ENCODE measurements at places on chromosomes 12 and 14. TPM values are rescaled to one million over a fixed set of nuclear protein-coding genes. Genes with fewer than 3 reads are reported as not detected.
A peak's percentile ranks its signal among the peaks of the same experiment; 100 is the strongest.

- no peaks in the 10 kb centered on the region for H3K36me3 ChIP-seq
- H3K27ac ChIP-seq = no peak overlapping the region
- H3K27me3 ChIP-seq = no peaks in the 10 kb centered on the region
- no peak overlapping the region for H3K4me3 ChIP-seq
- peaks cover 5% of the 10 kb centered on the region for H3K4me1 ChIP-seq
- DNase-seq = no peak
Measured at GRCh38 chr14:101226603-101227425, 323.3 kb upstream of the RTL1 start.

GRCh38 chr12:32896432-32897280 lies at the start of gene PKP2:
Gene PKP2, minus strand, starts transcription at chr12:32896777. Its CDS starts 46 bp downstream, at chr12:32896731.
- peak within 1 kb of the TSS; percentile 70 for H3K4me3 ChIP-seq
- no peak within 1 kb of the TSS for H3K27ac ChIP-seq
- no peaks in the 10 kb centered on the region for H3K36me3 ChIP-seq
- H3K27me3 ChIP-seq = peaks cover 45% of the 10 kb centered on the region
- peaks cover 11% of the 10 kb centered on the region for H3K4me1 ChIP-seq

Gene HOXC12
- not detected for total RNA-seq

DNA sequence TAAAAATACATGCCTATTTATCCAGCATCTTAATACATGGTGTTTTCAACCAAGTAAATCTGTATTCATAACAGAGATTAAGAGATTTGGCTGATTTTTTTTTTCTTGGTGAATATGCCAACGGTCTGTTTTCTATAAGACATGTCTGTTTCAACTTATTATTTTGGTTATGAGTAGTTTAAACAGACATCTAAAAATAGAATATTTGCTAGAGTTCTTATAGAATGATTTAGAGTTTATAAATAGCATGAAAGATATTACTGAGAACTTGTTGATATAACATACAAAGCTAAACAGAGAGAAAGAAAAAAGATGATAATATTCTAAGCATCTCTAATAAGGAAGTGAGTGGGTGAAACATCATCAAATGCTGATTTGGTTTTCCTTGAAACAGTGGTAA lies 199.9 kb downstream of the CCDC91 start:
- H3K36me3 ChIP-seq = peaks cover 16% of the 10 kb centered on the region
- H3K27ac ChIP-seq = no peak overlapping the region
- no peaks in the 10 kb centered on the region for H3K27me3 ChIP-seq
- H3K4me1 ChIP-seq = no peaks in the 10 kb centered on the region
- DNase-seq = no peak

DNA sequence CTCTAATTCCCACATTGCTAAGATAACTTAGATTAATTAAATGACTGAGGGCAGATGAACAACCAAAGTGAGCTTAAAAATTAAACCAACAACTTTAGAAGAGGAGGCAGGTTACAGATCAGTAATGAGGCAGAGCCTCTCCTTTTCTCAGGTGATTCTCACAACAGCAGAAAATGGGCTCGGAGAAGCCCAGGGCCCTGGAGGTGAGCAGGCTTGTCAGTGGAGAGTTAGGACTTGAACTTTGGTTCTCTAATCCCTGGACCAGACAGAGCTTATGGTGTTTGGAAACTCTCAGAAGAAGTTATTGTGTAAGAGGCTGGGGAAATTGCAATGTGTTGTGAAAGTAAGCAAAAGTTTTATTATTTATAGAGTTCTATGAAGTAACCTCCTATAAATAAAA lies 2.8 kb downstream of the TRHDE start:
- H3K36me3 ChIP-seq = no peaks in the 10 kb centered on the region
- no peak for DNase-seq
- no peak overlapping the region for H3K4me3 ChIP-seq
- peaks cover 48% of the 10 kb centered on the region for H3K27me3 ChIP-seq
- peaks cover 3% of the 10 kb centered on the region for H3K4me1 ChIP-seq

Gene SART3
- total RNA-seq = 88.3 TPM

- no peaks in the 10 kb centered on the region for H3K36me3 ChIP-seq
- no peak overlapping the region for H3K27ac ChIP-seq
- no peaks in the 10 kb centered on the region for H3K4me1 ChIP-seq
- peaks cover 3% of the 10 kb centered on the region for H3K27me3 ChIP-seq
Measured at GRCh38 chr14:56741325-56741724, 69.0 kb downstream of the OTX2 start.

DNA sequence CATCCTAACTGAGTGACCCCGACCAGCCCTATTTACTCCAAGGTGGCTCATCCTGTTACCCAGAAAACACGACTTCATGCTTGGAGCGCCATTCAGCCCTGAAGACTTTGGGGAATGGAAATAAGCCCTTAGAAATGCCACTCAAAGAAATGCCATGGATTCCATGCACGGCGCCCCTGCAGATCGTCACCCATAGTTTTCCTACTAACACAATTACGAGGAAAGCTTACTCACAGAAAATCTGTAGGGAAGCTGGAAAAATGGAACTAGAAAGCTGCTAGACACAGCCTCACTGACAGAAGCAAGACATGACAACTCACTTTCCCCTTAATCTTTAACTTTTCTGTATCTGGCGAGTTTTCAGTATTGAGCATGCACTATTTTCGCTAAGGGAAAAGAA lies 19.5 kb downstream of the NUAK1 start:
- peaks cover 12% of the 10 kb centered on the region for H3K27me3 ChIP-seq
- H3K27ac ChIP-seq = no peak overlapping the region
- H3K36me3 ChIP-seq = no peaks in the 10 kb centered on the region
- no peaks in the 10 kb centered on the region for H3K4me1 ChIP-seq

- DNase-seq = no peak
- peaks cover 3% of the 10 kb centered on the region for H3K27me3 ChIP-seq
- H3K36me3 ChIP-seq = peaks cover 27% of the 10 kb centered on the region
- peaks cover 28% of the 10 kb centered on the region for H3K4me1 ChIP-seq
- peak overlapping the region; percentile 100 for H3K4me3 ChIP-seq
Measured at GRCh38 chr14:30559638-30560091, 707 bp downstream of the G2E3 start.

Gene SCN8A
- 1.3 TPM for total RNA-seq

GRCh38 chr14:98931911-98932310 lies 340.1 kb downstream of the BCL11B start:
- H3K4me1 ChIP-seq = peaks cover 40% of the 10 kb centered on the region
- peaks cover 9% of the 10 kb centered on the region for H3K36me3 ChIP-seq
- peak; percentile 74 for DNase-seq
- peak overlapping the region; percentile 91 for H3K27ac ChIP-seq
- no peaks in the 10 kb centered on the region for H3K27me3 ChIP-seq
- H3K4me3 ChIP-seq = peak overlapping the region; percentile 71

DNA sequence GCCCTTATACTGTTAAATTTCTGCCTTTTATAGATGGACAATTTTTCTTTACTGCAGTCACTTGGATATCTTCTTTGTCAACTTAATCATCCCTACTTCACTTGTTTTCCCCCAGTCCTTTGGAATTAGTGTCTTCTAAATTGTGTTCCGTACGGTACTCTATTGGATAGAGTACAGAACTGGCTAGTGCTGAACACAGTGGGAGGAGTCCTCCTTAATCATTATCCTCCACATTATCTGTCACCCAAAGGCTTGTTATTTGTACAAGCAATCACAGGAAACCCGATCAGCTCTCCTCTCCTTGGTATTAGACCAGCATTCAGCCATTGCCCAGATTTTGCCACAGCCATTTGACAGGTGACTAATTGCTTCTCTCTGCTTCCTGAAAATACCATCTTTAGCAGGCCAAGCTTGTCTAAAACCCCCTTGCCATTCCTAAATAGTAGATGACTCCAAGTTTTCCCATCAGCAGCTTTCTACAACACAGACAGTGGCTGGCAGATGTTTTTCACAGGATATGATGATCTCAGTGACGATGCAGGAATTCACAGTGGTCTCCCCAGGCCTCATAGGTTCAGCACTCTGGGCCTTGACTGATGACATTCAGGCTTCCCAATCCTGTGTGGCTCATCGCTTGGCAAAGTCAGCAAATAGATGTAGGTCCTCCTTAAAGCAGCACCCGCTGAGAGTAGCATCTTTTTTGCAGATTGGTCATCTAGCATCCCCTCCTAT lies 216.0 kb upstream of the RGS6 start:
- no peaks in the 10 kb centered on the region for H3K27me3 ChIP-seq
- peaks cover 42% of the 10 kb centered on the region for H3K36me3 ChIP-seq
- DNase-seq = no peak
- no peak overlapping the region for H3K27ac ChIP-seq
- H3K4me1 ChIP-seq = peaks cover 8% of the 10 kb centered on the region

- H3K36me3 ChIP-seq = peaks cover 8% of the 10 kb centered on the region
- no peak overlapping the region for H3K27ac ChIP-seq
Measured at GRCh38 chr14:20438664-20439063, 2.7 kb upstream of the KLHL33 start.

DNA sequence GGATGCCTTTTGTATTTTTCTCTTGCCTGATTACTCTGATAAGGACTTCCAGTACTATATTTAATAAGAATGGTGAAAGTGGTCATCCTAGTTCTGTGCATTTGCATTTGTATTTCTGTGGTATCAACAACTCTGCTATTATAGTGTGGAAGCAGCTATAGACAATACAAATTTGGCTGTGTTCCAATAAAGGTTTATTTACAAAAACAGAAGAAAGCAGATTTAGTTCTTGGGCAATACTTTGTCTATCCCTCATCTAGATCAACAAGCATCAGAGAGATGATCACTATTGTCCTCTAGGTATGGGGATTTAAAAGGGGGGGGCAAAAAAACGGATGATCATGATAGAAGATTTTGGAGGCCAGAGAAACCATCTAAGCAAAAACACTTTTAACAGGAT lies 19.1 kb upstream of the BTG1 start:
- peaks cover 21% of the 10 kb centered on the region for H3K36me3 ChIP-seq
- no peaks in the 10 kb centered on the region for H3K27me3 ChIP-seq
- no peak overlapping the region for H3K4me3 ChIP-seq
- peaks cover 16% of the 10 kb centered on the region for H3K4me1 ChIP-seq

Gene KIF26A
- 0.26 TPM for total RNA-seq

Gene PLA2G1B
- total RNA-seq = not detected

Data from activated naive CD8-positive, alpha-beta T cell treated with anti-CD3 and anti-CD28 coated beads, Interleukin-2, amount 10 ng/mL, durations not matched to agents 7 days and 5 days (primary cell).